ENCODE measurements at places on chromosomes 5 and 9.

DNA sequence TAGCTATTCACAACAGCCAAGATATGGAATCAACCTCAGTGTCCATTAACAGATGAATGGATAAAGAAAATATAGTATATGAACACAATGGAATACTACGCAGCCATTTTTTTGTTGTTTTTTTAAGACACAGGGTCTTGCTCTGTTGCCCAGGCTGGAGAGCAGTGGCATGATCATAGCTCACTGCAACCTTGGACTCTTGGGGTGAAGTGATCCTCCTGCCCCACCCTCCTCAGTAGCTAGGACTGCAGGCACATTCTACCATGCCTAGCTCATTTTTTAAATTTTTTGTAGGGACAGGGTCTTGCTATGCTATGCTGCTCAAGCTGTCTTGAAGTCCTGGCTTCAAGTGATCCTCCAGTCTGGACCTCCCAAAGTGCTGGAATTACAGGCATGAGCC, 38.5 kb downstream of the CERT1 start:
- DNase-seq, result no peak

DNA sequence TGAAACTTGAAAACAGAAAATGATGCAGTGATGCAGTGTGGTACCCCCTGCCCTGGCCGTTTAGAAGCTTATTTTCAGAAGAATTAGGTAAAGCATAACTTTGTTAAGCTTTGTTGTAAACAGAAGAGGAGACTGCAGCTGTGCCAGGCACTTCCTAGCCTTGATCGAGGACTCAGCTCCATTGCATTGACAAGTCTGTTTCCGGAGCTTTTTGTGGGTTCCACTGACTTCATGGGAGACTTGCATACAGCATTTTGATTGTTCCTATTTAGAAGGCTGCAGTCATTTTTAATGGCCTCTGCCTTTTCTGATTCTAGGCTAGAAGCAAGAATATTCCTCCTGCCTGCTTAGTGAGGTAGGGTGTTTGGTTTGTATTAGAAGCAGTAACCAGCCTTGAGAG, 12.3 kb downstream of the MVB12B start:
- DNase-seq, result no peak

DNA sequence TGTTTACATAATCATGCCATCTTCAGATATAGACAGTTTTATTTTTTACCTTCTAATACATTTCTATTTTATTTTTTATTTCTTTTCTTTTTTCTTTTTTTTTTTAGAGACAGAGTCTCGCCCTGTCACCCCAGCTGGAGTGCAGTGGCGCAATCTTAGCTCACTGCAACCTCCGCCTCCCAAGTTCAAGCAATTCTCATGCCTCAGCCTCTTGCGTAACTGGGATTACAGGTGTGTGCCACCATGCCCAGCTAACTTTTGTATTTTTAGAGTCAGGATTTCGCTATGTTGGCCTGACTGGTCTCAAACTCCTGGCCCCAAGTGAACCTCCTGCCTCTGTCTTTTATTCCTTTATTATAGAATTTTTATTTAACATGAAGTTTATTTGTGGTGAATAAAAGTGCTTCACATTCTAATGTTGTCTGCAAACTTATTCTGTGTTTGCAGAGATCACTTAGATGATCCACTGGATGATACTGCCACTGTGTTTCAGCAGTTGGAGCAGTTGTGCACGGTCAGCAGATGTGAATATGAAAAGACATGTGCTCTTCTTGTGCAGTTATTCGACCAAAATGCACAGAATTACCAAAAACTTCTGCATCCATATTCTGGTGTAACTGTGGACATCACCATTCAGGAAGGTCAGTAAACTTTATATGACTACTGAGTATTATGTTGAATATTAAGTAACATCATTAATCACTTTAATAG, 62.2 kb downstream of the RANBP17 start:
- no peak for DNase-seq

DNA sequence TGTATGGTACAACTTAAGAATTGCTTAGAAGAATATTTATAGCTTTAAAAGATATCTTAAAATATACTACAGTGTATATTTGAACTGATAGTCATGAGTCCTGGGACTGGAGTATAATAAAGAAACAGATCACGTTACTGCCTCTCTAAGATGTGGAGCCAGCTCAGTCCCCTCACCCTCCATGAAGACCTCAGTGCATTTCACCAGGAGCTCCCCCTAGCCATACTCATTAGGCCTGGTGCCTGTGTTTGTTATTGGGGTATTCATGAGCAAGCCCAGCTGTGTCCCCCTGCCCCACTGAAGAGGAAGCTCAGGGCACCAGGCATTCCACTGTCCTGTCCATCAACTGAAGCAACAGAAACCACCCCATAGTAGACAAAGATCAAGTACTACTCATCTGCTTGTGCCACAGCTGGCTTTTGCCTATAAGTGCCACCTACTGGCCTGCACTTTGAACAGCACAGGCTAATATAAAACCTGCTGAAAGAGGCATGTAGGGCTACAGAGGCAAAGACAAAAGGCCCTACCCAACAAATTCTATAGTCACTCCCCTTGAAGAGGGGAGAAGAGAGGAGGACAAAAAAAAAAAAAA, 850.2 kb upstream of the NUDT12 start:
- DNase-seq, result peak; percentile 48

GRCh38 chr5:40355846-40356245, 323.9 kb upstream of the PTGER4 start:
- no peak for DNase-seq

- peak; percentile 55 for DNase-seq
Measured at GRCh38 chr5:6475626-6476312, 27.1 kb downstream of the UBE2QL1 start.

Measured in MM.1S (cell line).